Eye (tissue), 1 donor: ENCODE measurements at places on chromosomes 3 and 15.

- peak; percentile 18 for DNase-seq
Measured at GRCh38 chr3:195761567-195762248, 40.9 kb downstream of the MUC20 start.

- peak; percentile 21 for DNase-seq
Measured at GRCh38 chr15:28080386-28080785, 18.7 kb downstream of the OCA2 start.

GRCh38 chr3:19103510-19103909 is 44.8 kb upstream of the KCNH8 start:
- no peak for DNase-seq

GRCh38 chr3:39937874-39938273 is 128.5 kb downstream of the MYRIP start:
- DNase-seq: no peak

- peak; percentile 38 for DNase-seq
Measured at GRCh38 chr15:63244399-63244798, 33.0 kb upstream of the APH1B start.

DNA sequence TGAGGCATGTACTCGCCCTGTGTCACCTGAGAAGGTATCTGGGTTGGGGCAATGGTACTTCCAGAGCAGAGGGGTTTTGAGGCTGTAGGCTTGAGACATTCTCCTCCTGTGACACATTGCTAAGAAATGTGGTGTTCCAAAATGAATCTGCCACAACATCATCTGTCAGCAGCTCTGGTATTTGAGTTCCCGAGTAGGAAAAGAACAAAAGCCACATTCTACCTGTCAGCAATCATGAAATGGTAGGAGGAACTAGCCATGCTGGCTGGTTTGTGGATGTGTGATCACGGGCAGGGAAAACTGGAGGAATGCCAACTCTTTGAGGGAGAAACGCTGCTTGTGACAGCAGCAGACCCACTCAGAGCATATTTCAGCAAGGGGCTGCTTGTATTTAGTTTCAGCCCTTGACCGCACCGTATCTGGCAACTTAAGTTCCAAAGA is 579.4 kb upstream of the TBL1XR1 start:
- peak; percentile 56 for DNase-seq

DNA sequence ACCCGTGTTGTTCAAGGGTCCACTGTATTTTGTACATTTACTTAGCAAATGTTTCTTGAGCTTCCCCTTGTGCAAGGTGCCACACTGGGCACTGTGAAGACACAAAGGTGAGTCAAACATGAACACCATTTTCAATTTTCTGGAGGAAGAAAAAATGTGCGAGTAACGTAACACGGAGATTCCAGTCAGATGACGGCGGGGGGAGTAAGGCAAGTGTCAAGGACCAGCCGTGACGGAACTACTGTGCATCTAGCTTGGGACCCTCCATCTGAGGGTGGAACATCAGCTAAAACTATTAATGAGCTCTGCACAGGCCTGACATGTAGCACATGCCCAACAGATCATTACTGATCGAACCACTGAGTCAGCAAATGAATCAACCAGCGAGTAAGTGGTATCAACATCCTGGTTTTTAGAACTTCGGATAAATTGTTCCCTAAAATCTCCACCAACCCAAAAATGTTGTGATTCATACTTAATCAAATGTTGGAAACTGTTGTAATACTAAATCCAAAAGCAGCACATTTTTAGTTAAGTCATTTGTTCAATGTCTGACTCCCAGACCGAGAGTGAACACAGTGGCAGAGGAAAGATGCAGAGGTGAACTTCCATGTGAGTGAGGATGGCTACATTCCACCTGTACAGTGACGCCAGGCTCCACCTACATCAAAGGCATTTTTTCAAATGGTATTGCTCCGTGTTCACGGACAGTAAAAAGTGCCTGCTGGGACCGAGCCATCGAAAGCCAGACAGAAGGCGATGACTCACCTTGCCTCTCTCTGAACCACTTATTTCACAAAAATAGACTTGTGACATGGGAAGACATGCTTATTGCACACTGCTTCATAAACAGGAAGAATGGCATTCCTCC is 172.2 kb downstream of the ATP10A start:
- DNase-seq: no peak

DNA sequence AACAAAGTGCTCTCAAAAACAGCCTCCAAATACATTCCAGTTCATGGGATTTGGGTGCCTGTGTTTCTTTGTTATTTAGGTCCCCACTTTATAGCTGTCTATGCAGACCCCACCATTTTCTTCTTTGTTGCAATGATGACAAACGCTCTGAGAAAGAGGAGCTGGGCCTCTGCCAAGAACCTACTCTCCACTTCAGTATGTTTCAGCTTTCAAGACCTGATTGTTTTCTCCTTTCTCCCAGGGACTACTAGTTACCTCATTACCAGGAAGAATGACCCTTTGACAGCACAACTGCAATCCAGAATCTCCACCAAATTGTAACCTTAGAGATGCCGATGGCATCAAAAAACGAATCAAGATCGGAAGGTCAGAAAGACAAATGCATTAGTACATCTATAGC is 236.8 kb downstream of the MEIS2 start:
- no peak for DNase-seq

DNA sequence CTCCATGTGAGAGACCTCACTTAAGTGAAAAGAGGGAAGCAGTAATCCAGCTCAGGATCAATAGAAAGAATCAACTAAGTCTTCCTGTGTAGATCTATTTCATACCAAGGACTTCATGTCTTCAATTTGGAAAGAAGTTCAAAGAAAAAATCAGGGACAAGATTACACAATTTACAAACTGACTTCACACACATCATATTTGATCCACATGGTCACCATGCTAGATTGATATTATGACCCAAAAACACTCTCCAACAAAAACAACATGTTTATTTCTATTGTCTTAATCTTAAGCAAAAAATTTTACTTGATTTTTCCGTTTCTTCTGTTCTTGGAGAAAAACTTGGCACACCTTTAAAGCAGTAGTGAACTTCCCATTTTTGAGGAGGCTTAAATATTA is 76.3 kb downstream of the THBS1 start:
- no peak for DNase-seq
